Fibroblast of skin of right quadriceps (primary cell): ENCODE measurements at places on chromosomes 5 and 9.
A peak's percentile ranks its signal among the peaks of the same experiment; 100 is the strongest.

DNA sequence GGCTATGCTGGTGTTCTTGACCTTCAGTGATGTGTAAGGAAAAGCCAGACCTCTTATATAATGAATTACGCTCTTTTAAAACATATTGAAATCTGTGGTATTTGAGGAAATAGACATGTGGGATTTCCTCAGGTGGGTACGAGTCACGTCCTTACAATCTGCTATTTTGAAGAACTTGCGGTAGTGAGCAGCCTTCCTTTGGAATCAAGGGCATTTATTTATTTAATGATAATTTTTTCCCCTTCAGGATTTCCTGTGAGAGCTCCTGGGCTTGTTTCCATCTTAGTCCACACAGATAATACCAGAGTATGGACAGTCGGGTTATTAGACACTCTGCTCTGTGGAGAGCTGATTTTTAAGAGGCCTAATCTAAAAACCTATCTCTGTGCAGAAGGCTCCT, 167.9 kb downstream of the ARHGEF28 start:
- DNase-seq: no peak

DNA sequence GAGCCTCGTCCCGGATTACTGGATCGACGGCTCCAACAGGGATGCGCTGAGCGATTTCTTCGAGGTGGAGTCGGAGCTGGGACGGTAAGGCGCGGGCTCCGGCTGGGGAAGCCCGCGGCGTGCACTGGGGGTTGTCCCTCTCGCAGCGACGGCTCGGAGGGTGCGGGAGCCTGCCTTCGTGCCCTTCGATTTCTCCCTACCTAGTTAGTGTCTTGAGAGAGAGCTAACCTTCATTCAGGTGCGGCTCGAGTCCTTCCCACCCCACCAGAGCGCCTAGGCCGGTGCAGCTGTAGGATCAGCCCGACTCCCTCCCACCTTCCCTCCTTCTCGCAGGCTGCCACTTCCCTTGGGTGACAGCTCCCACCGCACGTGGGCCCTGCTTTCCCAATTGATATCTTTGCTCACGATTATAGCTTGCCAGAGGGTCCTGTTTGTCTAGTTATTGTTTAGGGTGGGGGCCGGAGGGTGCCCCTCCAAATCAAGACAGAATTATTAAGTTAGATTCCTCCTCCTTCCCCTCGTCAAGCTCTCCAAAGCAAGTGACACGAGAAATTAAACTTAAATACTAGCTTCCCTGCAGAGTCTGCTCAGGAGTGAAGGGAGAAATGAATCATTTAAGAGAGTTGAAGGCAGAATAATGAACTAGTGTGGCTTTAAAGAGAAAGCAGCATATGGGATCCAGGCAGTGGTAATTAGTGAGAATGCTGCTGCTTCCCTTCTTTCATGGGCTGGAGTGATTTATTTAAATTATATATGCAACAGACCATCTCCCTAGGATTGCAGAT, 569 bp downstream of the CAMK4 start:
- no peak for DNase-seq

GRCh38 chr5:199950-200645, 8.8 kb downstream of the LRRC14B start:
- no peak for DNase-seq

GRCh38 chr5:38825494-38825893, 20.3 kb upstream of the OSMR start:
- DNase-seq: peak; percentile 61

GRCh38 chr5:72378639-72379289, 58.6 kb downstream of the PTCD2 start:
- DNase-seq: peak; percentile 90

DNA sequence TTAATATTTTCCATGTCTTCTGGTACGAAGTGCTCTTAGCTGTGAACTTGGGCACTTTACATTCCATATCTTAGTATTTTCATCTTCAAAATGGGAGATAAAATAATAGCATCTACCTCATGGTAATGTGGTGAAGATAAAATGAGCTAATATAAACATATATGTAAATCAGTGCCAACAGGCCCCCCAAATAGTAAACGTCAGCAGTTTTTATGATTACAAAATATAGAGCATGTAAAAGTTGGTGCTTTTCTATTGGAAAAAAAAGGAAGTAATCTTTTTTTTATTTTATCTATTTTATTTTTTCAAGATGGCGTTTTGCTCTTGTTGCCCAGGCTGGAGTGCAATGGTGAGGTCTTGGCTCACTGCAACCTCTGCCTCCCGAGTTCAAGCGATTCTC, 291.1 kb upstream of the PRDM9 start:
- no peak for DNase-seq

GRCh38 chr5:65133477-65134110, 348.1 kb downstream of the ADAMTS6 start:
- peak; percentile 28 for DNase-seq

DNA sequence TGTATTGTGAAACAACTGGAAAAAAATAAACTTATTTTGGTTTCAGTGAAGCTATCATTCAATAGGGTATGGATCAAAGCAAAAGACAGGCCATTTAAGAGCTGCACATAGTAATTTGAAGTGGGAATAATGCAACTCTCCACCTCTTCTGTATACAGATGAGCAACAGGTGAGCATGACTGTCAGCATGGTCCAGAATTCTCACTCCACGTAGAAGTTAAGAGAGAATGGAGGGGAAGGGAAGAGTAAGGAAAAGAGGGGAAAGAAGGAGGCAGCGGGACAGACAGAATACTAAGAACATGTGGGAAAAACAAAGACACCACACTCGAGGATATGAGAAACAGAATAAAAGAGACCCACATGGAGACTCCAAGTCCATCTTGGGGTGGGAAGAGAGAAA, 396.1 kb upstream of the GRIA1 start:
- DNase-seq: no peak

DNA sequence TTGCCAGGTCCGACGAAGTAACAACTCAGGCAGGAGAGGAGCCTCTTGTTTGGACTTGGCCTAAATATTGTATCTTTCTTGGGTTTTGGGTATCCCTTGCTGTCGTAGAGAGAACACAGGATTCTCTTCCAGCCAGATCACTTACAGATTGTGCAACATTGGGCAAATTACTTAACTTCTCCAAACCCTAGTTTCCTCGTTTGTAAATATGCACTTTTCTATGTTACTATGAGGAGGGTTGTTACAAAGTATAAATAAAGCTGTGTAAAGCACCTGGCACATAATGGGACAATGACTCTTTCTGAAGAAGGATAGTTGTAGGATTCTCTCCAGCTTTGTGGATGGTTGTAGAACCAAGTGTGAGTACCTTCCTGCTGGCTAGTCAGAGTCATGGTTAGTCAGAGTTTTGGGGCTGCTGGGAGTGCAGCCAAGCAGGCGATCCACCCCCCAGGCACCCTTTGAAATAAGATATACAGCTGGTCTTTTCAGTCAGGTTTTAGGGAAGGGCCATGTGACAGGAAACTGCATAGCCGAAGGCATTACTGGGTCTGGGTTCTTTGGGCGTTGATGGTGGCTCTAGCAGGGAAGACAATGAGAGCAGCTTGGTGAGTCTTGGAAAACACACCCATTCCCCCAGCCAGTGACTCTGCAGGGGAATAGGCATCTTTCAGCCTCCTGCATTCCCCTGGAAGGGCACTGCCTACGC, 49.9 kb upstream of the GDNF start:
- peak; percentile 85 for DNase-seq

DNA sequence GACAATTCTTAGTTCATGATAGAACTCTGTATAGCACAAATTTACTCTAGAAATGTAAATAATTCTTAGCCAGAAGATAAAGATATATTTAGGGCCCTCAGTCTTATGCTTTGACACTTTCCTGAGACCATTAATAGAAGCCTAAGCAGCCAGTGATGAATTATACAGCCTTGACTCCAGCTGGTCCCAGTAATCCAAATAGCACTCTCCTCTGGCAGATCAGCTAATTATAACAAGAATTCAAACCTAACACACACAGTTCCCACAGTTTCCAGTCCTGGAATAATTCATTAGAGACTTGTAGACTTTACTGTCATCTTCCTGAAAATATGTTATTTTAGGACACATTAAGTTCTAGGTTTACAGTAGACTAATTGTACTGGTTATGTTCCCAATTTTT, 50.4 kb downstream of the SHOC1 start:
- peak; percentile 23 for DNase-seq
